ENCODE measurements at places on chromosomes 5 and 9.

DNA sequence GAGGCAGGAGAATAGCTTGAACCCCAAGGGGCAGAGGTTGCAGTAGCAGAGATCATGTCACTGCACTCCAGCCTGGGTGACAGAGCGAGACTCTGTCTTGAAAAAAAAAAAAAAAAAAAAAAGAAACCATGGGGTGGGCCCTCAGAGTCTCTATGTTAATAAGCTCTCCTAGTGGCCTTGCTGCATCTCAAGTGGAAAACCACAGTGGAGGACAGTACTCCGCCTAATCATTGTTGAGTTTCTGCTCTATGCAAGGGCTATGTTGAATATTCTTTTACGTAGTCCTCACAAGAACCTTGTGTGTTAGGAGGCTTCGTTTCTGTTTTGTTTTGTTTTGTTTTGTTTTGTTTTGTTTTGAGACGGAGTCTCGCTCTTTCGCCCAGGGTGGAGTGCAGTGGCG lies 48.9 kb downstream of the TJP2 start:
- no peak for DNase-seq

GRCh38 chr5:164244-164643 lies 27.1 kb upstream of the LRRC14B start:
- DNase-seq = no peak

- no peak for DNase-seq
Measured at GRCh38 chr9:75378926-75379325, 290.6 kb downstream of the OSTF1 start.

DNA sequence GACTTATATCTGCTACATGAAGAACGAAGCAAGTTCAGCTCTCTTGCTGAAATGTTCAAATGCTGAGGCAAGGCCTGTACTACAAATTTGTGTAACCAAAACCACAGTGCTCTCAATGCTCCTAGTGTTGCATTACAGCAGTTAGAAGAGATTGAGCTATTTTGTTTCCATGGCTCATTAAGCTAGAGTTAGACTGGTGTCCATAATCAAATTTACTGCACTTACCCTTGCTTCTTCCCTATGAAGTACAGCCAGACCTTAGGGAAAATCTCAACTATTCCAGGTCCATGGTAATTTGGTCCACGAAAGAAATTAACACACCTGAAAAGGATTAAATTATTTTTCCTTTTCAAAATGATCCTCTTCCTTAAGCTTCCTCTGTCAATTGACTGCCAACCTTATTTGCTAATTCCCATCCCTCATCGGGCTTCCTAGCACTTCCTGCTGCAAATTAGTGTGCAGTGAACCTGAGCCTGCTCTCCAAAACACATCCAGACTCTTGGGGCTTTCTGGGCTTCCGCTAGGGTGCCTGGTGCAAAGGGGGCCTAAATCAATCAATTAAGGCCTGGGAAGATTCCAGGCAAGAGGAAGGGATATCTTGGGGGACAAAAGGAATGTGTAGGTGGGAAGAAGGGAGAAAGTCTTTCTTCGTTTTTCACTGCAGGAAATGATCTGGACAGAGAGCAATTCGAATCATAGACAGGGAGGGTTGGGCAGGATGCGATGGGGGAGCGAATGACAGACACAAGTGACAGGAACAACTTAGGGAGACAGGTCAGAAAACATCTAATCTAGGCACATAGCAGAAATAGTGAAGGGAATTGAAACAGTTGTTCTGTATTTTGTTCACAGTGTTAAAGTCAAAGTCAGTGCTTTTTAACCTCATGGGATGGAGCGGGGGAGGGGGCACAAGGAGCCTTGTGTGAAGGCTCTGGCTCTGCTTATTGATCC lies 542.4 kb downstream of the RAB3C start:
- no peak for DNase-seq

GRCh38 chr9:122095010-122095767 lies 2.1 kb upstream of the TTLL11 start:
- DNase-seq = no peak

GRCh38 chr5:35103637-35104299 lies 56.0 kb upstream of the AGXT2 start:
- no peak for DNase-seq

DNA sequence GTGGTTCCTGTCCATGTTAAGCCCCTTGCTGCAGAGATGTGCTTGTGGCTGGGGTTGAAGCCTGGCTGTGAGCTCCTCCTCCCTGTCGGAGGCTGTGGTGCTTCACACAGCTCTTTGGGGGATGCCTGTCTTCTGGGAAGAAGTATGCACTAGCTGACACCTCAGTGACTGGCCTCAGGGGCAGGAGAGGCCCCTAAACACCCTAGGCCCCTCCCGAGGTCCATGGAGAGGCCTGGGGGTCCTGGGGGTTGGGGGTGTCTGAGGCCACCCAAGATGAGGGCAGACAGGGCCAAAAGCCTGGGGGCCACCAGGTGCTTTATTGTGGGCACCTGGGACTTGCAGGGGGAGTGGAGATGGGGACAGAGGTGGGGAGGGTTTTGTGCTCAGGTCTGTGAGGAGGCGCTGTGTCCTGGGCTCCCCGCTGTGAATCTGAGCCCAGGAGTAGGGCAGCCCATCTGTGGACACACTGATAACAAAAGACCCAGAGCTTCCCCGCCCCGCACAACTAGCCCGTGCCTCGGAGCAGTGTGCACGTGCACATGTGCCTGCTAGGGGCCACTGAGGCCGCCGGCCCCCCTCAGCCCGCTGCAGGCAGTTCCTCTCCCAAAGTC lies 92.0 kb downstream of the PHF2 start:
- peak; percentile 23 for DNase-seq

DNA sequence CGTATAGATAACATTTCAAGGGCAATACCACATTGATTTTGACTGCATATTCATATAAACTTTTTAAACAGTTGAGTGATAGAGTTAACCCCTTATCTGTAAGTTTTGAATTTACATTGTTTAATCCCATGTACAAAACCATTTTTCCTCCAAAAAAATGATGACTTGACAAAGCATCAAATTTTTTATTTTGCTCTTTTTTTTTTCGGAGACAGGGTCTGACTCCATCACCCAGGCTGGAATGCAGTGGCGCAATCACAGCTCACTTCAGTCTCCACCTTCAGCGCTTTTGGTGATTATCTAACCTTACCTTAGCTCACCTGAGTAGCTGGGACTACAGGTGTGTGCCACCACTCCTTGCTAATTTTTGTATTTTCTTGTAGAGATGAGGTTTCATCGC lies 1670.1 kb upstream of the CDH9 start:
- DNase-seq = no peak

DNA sequence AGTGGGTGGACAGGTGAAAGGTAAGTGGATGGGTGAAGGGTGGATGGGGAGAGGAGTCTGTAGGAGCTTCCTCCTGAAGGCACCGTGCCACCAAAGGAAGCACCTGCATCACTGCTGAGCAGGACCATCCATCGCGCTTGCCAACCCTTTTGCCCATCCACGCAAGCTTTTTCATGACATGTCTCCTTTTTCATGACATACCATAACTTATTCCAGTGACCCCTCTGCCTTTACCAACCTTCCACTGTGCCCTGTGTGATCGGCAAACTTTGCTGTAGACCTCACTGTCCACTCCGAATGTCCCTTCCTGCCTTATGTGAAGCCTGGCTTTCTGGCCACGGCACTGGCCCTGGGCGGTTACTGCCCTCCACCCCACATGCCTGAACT lies 13.4 kb downstream of the FLT4 start:
- peak; percentile 7 for DNase-seq

GRCh38 chr9:89398621-89399020 lies 80.3 kb downstream of the SECISBP2 start:
- DNase-seq = no peak

- no peak for DNase-seq
Measured at GRCh38 chr5:173456181-173456580, 128.0 kb upstream of the STC2 start.

DNA sequence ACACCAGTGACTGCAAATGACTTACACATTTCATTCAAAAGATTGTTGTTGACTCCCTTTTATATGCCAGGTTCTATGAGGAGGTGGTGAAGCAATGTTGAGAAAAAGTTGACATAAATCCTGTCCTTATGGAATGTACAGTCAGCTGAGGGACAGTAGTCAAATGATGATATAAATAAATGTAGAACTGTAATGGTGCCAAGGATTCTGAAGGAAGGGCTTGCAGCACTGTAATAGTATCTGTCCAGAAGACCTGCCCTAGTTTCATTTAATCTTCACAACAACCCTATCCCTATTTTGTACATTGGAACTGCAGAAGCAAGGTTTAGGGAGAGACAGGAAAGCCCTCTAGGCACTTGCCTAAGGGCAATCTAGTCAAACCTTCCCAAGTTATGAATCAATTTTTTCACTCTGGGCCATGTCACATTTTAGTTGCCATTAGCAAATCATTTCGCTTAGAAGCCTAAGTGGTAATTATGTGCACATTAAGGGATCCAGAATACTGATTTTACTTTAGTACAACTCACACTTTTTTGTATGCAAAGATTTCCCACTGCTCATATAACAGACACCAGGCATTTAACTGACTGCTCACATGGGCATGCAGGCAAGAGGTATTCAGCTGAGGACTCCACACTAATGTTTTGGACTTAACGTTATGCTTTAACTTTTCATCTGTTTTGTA lies 34.5 kb upstream of the LIFR start:
- no peak for DNase-seq

- no peak for DNase-seq
Measured at GRCh38 chr5:1294835-1295649, at the start of gene TERT. TSS of gene TERT (minus strand) at chr5:1295068. CDS start at chr5:1294989, 79 bp downstream.

DNA sequence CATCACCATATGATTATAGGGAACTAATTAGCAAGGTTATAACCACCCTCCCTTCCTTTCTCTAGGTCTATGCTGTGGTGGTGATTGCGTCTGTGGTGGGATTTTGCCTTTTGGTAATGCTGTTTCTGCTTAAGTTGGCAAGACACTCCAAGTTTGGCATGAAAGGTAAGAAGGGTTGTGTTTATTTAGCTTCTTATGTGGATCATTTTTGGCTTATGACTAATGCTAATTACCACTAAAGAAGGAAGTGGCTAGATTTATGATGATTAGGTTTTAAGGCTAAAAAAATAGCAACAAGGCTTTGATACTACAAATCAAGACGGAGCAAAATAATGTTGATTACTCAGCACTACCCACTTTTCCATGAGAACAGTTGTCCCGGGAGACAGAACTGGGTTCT lies 82.4 kb downstream of the NTRK2 start:
- no peak for DNase-seq

GRCh38 chr5:115169487-115170133 lies at the start of gene TRIM36:
TSS of gene TRIM36 (minus strand) at chr5:115169908. CDS start at chr5:115169634, 274 bp downstream.
- DNase-seq = peak; percentile 91

DNA sequence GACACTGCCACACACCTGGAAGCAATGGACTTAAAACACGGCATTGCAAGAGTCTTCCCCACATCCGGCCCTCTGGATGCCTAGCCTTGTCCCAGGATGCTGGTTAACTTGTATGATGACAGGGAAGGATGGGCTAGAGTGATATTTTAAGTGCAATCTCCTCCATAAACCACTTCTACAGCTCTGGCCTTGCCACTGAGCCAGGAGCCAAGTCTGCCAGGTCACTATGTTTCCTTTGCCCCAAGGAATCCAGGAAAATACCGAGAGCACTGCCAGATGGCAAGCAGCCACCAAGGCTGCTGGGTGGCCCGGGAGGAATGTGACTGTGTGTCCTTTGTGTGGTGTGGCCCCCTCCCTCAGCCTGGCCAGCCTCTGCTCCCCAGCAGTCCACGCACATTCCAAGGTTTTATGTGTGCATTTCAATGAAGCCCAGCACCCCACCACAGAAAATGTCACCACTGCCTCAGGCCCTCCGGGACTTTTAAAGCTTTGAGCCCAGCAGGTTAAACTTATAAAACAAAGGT lies 106.0 kb downstream of the FRMD3 start:
- no peak for DNase-seq

DNA sequence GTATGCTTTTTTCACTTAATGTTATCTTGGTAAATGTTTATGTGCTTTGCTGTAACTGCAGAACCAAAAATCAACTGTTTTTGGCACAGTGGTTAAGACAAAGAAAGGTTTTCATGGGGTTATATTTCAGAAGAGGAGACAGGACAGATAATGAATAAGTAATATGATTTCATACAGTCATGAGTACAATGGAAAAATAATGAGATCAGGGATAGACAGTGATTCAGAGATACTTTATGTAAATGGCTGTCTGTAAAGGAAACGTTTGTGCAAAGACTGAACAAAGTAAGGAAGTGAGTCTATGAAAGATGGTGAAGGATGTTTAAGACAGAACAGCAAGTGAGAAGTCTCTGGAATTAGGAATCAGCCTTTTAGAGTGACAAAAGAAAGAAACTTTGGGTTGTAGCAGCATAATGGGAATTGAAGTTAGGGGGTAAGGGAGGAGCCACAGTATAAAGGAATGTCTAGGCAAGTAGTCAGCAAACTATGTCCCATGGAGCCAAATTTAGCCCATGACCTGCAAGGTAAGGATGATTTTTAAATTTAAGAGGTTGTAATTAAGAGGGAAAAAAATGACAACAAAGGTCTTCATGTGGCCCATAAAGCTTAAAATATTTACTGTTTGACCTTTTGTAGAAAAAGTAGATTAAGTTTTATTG lies 55.0 kb downstream of the TNPO1 start:
- no peak for DNase-seq

DNA sequence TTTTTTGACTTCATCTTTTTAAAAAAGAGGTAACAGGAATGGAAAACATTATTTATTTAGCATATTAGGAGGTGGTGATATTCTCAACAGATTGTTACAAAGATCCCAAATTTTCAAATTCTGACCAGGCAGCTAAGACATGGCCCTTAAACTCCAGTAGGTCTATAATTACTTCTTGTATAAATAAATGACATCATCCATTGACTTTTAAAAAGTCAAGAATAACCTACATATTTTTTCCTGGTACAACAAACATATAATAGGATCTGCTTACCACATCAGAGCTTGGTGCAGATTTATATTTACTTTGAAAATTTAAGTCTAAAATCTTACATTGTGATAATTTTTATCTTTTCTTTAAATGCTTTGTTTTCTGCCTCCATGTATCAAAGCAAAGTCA lies 92.2 kb upstream of the TRPM3 start:
- no peak for DNase-seq

DNA sequence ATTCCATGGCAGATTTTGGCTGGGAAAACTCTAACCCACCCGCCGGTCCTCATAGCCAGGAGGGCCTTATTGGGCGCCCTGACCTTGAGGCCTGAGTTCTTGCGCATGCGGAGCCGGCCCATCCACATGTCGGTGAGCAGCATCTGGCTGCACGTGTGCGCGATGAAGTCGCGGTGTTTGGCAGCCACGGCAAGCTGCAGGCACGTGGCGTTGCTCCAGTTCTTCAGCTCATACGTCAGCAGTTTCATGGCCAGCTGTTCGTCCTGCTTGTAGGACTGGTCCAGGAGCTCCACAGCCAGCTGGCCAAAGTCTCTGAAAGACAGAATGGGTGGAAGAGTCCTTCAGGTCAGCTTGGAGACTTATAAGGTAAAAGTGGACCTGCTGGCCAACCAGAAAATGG lies 204.3 kb upstream of the KLF9 start:
- no peak for DNase-seq

GRCh38 chr5:173830421-173830820 lies 57.7 kb upstream of the CPEB4 start:
- no peak for DNase-seq
